ENCODE measurements at places on chromosomes 13 and 19.

DNA sequence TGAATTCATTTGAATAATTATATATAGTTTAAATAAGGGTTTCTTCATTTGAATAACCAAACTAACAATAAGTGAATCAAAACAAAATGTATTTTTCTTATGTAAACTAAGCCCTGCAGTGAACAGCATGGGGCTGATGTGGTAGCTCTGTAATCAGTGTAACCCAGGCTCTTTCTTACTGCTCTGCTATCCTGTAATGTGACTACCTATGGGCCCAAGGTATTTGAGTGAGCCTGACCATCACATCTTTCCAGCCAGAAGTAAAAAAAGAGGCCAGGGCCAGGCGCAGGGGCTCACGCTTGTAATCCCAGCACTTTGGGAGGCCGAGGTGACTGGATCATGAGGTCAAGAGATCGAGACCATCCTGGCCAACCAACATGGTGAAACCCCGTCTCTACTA is 494.6 kb downstream of the DCT start:
- DNase-seq = no peak

DNA sequence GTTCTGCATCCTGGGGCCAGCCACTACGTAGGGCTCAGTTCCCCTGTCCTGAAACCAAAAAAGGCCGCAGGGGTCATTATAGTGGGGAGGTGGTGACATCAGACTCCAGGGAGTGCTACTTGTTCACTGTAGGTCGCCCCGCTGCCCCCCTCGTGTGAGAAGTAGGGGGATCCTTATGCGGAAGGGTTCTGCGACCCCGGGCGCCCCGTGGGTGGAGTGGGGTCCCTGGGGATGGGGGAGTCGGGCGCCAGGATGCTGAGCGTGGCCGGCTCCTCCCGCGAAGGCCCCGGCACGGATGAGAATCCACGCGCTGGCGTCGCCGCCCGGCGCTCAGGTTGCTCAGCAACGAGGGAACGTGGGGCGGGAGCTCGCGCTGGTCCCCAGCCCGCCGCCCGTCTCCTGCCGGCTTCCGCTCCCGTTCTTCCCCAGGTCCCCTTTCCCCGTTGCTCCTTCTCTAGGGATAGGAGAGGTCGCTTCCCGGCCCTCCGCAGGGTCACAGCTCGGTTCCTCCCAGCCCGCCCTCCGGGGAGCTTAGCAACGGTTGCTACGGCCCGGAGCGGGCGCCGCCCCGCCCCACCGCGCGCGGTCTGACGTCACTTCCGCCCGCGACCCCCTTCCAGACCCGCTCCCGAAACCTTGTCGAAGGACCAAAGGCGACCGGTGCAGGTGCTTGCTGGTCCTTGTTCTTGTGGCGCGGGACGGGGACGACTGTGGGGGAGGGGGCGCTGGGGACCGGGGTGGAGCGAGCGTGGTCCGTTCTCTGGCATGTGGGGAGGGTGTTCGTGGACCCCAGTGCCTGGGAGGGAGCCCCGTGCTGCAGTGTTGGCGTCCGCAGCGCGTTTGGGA is at the start of gene NAT14:
NAT14 (plus strand) TSS at position 596 of the 846 bp plus-strand sequence. CDS start 521 bp downstream, outside the sequence.
- DNase-seq = no peak

DNA sequence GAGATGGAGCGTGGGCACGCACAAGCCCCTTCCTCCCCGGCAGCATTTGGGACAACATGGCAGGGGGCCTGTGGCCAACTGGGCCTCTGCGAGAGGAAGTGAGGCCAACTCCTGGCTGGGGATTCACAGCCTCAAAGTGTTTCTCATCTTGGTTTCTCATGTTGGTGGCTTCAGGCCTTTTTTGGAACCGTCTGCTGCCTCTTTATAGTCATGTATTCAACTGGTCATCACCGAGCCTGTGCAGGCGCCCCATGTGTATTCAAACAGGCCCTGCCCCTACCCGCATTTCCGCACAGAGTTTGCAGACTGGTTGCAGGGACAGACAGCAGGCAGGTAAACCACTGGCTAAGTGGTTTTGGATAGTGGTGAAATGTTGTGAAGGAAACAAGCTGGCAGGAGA is 17.3 kb upstream of the RELB start:
- no peak for DNase-seq

GRCh38 chr19:28184997-28185396 is 1028.0 kb downstream of the UQCRFS1 start:
- DNase-seq = no peak

GRCh38 chr13:71255633-71256032 is 611.4 kb downstream of the DACH1 start:
- no peak for DNase-seq

DNA sequence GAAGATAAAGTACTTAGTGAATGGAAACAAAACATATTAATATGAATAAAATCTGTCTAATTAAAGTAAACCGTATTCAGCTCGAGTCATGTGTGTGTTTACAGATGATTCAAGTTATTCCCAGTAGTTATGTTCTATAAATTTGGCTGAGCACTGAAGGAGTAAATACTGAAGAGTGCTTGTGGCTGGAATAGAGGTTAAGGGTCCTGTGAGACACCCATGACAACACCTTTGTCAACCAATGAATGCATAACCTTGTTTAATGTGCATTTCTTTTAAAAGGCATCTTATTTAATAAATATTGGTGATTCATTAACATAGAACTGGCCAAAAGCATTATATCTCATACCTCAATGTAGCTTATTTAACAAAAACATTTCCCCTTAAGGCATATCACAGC is 577.8 kb upstream of the SLITRK5 start:
- no peak for DNase-seq

DNA sequence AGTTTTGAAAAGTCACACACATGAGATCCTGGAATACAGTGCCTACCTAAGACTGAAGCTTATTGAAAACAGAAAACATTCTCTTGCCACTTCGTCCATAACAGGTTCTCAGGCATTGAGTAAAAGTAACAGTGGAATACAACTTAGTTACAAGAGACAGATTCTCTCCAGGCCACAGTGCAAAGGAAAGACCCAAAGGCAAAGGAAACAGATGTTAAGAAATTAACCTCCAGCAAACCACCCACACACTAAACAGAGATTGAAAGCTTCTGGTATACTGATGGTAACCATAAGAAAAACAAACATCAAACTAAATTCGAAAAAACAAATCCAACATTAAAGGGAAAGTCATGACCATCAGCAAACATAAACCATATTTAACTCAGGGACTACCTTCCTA is 914.7 kb downstream of the SLITRK5 start:
- no peak for DNase-seq

DNA sequence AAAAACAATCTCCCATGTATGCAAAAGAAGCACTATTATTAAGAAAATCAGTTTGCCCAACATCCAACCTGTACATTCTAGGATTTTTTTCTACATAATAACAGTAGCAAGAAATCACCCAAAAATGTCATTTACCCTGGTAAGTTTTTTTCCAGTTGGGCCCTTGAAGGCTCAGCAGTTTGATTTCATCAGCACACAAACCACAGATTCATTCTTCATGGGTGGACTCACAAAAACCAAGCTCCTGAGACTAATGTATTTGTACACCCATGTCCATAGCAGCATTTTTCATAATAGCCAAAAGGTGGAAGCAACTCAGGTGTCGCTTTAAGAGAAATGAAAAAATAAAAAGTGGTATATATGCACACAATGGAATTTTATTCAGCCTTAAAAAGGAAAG is 210.1 kb downstream of the TBC1D4 start:
- DNase-seq = no peak

- no peak for DNase-seq
These were observed 25.8 kb downstream of the CFAP97D2 start for GRCh38 chr13:114204894-114205293.

- DNase-seq = peak; percentile 60
These were observed 543 bp upstream of the FAM124A start for GRCh38 chr13:51221674-51222036.

GRCh38 chr19:1445185-1445931 is 4.6 kb upstream of the APC2 start:
- DNase-seq = peak; percentile 35
